Stimulated activated CD4-positive, alpha-beta T cell treated with anti-CD3 and anti-CD28 coated beads, Interleukin-1b, Interleukin-23, amount 100 ng/mL, for 1 hour (primary cell): ENCODE measurements at places on chromosomes 1 and 21.

GRCh38 chr21:38843806-38844503, 38.2 kb downstream of the ETS2 start:
- DNase-seq = no peak

DNA sequence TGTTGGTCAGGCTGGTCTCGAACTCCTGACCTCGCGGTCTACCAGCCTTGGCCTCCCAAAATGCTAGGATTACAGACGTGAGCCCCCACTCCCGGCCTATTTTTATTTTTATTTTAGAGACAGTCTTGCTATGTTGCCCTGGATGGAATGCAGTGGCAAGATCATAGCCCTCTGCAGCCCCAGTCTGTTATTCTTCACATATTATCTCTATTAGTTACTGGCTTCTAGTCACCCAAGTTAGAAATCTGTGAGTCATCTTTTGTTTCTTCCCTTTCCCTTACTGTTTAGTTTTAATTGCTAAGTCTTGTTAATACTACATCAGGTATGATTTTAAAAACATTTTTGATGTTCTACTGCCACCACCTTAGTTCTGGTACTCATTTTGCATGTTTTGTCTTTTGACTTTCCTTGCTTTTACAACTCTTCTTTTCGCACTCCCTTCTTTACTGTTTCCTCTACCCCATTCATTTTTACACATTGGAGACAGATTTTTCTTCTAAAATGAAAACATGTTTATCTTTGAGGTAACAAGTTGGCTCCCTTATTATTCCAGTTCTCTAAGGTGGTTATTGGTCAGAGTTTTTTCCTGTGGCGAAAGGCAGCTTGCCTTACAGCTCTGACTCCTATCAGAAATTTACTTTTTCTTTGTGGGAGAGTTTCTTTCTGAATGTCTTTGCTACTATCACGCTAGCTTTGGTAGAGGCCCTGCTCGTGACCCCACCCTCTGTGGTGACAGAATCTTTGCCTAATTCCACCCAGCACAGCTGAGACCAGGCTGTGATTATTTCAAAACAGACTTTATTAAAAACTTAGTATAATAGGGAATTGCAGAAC, 19.5 kb downstream of the ZMYM4 start:
- DNase-seq = no peak

DNA sequence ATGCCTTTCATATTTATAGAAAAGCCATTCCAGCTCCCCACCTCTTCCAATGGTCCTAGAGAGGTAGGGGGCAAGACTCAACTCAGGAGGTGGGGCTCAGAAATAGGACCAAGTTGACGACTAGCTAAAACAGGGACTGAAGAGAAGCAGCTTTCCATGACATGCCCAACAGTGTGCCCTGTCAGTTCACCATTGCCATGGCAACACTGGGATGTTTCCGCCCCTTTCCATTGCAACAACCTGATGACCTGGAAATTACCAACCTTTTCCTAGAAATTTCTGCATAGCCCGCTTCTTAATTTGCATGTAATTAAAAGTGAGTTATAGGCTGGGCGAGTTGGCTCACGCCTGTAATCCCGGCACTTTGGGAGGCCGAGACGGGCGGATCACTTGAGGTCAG, 22.4 kb upstream of the INTS3 start:
- no peak for DNase-seq

DNA sequence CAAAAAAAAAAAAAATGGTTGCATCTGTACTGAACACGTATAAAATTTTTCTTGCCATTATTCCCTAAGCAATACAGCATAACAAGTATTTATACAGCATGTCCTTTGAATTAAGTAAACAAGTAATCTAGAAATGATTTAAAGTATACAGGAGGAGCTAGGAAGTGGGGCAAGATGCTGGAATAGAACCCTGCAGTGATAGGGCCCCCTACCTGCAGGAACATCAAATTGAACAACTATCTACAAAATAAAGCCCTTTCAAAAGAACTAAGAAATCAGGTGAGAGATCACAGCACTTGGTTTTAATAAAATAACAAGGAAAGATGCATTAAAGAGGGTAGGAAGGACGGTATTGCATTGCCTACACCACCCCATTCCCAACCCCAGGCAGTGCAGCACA, 10.9 kb downstream of the TSHB start:
- DNase-seq = no peak

GRCh38 chr1:84851839-84852238, 41.2 kb downstream of the LPAR3 start:
- DNase-seq = no peak

DNA sequence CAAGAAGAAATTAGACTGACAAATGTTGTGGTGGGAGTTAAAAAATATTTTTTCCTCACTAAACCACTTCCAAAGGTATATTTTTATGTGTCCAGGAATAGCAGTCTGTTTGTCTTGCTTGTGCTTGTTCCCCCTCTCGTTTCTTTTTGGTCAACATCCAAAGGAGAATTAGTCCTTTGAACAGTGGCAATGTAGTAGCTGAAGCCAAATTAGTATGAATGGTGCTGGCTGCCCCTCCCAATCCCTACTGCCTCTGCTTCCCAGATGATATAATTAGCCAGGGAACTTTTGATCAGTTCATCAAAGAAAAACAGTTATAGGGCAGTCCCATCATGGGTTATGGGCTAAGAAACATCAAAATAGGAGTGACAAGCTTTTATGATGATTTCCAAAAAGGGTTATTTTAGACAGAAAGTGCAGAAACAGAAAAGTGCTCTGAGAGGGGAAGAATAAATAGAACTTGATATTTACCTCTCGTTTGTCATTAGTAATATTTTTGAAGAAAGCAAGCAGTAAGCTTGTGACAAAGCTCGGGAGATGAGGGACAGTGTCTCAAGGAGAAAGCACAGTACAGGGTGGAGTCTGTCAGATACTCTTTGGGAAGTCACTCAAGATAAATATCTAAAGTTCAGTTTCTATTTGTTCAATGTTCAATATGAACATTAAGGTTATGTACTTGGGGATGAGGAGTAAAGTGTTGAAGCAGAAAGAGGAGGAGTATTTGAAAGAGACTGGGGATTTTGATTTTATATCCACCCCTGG, 239.1 kb downstream of the HLX start:
- no peak for DNase-seq

GRCh38 chr1:16307222-16307621, 45.1 kb downstream of the FBXO42 start:
- no peak for DNase-seq

GRCh38 chr1:226762988-226763904, 24.2 kb upstream of the ITPKB start:
- DNase-seq = no peak

GRCh38 chr1:6911974-6912373, 126.7 kb downstream of the CAMTA1 start:
- DNase-seq = no peak

DNA sequence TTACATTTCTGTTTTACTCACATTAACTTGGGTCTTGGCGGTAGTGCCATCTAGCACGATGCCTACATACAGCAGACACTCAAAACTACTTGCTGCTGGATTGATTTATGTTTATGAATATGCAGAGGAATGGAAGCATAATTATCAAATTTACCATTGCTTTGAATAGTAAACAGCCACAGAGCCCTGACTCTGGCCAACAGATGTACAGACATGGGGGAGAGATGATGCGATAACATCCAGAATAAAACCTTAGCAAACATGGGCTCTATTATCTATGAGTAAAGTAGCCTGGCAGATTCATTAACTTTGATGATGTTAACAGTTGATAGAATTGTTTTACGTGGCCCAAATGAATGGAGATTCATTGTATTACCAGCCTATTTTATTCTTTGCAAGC, 42.8 kb downstream of the PTGFR start:
- DNase-seq = no peak

DNA sequence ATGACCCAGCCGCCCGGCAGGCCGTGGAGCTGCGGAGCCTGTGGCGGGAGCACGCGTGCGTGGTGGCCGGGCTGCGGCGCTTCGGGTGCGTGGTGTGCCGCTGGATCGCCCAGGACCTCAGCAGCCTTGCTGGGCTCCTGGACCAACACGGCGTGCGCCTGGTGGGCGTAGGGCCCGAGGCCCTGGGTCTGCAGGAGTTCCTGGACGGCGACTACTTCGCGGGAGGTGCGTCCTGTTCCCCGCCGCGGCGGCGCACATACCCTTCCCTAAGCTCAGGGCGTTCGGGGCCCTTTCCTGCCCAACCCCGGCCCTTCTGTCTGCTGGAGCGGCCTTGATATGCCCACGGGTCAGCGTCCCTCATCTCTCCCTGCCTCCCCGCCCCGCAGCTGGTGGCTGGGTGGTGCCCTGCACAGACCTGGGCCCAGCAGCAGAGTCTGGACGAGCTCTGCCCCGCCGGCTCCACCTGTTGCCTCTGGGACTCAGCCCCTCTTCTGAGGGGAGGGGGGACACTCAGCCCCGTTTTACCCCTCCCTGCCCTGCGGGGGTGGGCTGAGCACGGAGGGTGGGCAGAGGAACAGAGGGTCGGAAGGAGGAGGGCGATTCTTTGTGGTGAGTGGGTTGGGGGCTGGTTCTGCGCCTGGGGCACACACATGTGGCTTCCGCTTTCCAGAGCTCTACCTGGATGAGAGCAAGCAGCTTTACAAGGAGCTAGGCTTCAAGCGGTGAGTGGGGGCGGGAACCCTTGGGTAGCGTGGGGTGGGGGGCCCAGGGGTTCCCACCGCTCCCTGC, 688 bp downstream of the PRXL2B start:
- no peak for DNase-seq

- DNase-seq = no peak
Observed at GRCh38 chr1:235649368-235650163, at the start of gene GNG4. GNG4 (minus strand) TSS chr1:235649784; CDS start chr1:235583838, 65,946 bp downstream.

DNA sequence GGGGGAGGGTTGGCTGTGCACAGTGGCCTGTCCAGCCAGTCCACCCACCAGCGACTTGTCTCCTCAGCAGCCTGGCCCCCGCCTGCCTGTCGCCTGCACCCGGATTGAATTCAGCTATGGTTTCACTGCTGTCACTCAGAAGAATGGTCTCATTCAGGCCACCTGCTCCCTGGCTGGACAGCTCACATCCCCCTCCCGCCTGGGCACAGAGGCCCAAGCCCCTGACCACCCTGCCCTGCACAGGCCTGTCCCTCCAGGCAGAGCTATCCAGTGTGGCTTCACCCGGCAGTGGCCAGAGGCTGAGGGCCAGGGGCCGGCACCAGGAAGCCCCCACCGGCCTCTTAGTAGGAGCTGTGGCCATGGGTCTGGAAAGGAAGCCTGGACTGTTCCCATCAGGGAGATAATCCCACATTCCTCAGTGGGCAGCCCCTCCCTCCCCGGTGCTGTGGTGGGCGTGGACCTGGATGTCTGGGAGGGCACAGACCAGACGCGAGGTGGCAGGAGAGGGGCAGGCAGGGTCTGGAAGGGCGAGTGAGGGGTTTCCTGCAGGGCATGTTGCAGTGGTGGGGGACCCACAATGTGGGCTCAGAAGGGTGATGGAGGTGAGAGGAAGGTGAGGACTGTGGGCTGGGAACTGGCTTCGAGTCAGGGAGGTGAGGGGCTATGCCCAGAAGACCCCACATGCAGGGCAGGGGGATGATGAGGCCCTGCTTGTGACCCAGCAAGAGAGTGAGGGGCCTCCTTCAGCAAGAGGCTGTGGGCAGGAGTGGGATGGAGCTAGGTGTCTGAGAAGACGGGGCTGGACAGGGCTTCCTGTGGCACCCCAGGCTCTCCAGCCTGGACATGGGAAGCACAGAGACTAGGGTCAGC, 30.4 kb downstream of the WNT9A start:
- no peak for DNase-seq

DNA sequence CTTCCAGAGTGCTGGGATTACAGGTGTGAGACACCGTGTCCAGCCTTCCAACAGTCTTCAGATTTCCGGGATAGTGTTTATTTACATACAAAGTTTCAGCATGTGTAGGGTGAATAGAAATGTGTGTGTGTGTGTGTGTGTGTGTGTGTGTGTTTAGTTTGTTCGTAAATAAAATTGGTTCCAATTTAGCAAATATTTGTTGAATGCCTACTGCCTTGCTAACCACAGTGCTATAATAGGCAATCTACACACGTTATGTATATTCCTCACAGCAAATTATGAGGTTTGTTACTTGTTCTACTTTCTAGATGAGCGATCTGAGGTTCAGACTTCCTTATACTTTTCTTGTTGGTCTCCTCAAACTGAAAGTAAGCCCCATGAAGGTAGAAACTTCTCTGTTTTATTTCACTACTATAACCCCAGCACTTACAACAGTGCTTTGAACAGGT, 32.8 kb upstream of the EPS15 start:
- DNase-seq = no peak

DNA sequence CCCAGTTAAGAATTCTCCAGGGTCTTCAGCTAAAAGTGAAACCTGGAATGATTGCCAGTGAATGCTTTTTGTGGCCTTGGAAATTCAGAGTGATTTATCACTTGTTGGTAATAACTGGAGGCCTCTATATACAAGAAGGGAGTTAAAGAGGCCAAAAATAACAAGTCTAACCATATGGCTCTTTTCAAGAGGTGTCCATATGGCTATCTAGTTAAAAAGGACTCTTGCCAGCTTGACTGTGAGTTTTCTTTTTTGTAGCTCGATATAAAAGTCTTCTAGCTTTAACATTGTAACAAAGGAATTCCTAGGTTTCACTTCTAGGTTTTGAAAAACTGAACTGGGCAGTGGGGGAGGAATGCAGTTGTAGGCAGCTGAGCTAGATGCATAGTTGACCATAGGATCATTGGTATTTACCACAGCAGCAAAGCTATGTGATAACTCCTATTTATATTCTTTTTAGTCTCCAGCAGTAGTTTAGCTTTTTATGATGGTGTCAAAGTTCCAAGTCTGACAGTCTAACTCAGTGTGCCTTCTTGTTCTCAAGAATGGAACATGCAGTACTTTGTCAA, 44.4 kb downstream of the CACHD1 start:
- no peak for DNase-seq

GRCh38 chr1:97334454-97334853, 586.4 kb downstream of the DPYD start:
- DNase-seq = no peak

- DNase-seq = no peak
Observed at GRCh38 chr1:61078618-61079295, 3.6 kb upstream of the NFIA start.

DNA sequence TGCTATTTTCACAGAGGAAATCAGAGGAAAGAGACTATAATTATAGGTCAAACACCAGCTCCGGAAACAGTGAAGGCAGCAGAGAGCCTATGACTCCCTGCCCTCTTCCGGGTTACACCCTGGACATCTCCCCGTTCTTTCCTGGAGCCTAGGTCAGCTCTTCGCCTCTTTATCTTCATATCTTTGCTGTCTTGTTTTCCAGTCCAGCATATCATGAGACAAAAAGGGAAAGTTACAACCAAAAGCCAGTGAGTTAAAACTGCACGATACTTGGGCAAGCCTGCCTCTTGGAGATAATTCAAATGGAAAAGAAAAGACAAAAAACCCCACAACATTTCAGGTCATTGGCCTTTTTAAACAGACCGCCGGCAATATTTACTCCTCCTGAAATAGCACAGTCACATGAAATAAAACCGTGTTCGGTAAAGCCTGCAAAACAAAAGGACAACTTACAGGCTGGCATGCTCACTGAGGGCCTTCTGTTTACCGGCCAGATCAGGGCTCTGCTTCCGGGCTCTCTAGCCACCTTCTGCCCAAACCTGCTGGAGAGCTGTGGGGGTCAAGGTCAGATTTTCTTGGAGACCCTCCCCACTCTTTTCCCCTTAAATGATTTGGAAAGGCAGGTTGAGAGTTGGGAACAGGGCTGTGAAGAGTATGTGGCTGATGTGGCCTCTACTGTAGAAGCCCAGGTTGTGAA, 42.8 kb upstream of the PPP2R5A start:
- no peak for DNase-seq
